ENCODE measurements at places on chromosomes 1 and 21. TPM values are rescaled to one million over a fixed set of nuclear protein-coding genes. Genes with fewer than 3 reads are reported as not detected.
A peak's percentile ranks its signal among the peaks of the same experiment; 100 is the strongest.

GRCh38 chr1:201226859-201227488 is 36.4 kb downstream of the IGFN1 start:
- DNase-seq: no peak

OR2T2 gene
- not detected for polyA plus RNA-seq

DNA sequence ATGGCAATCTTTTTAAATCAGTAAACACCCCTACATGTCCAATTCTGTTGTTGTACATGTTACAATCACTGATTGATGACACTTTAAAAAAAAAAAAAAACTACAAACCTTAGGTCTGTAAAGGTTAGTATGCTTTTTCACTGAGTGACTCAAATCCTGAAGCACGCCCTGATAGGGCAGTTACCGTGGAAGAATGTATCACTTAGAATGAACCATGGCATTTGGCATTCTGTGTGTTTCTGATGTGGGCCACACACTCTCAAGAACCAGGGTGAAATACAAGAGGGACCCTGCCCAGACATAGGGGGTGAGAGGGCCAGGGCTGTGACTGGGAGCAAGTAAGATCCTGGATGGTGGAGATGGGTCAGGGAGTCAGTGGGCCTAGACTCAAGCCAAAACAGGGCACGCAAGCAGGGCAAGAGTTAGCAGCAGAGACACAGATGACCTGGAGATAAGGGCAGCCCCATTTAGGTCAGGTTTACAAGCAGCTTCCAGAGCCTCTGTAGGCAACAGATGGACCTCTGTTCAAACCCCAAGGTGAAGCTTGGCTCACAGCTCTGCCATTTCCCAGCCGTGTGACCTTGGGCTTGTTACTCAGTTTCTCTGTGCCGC is 47.6 kb upstream of the DMRTB1 start:
- DNase-seq: no peak

- no peak for DNase-seq
Observed at GRCh38 chr1:43564551-43565348, 34.1 kb downstream of the PTPRF start.

GRCh38 chr1:87226341-87226760 is 102.3 kb upstream of the LMO4 start:
- DNase-seq: peak; percentile 62

RSPO1 gene
- polyA plus RNA-seq: 4.1 TPM

DNA sequence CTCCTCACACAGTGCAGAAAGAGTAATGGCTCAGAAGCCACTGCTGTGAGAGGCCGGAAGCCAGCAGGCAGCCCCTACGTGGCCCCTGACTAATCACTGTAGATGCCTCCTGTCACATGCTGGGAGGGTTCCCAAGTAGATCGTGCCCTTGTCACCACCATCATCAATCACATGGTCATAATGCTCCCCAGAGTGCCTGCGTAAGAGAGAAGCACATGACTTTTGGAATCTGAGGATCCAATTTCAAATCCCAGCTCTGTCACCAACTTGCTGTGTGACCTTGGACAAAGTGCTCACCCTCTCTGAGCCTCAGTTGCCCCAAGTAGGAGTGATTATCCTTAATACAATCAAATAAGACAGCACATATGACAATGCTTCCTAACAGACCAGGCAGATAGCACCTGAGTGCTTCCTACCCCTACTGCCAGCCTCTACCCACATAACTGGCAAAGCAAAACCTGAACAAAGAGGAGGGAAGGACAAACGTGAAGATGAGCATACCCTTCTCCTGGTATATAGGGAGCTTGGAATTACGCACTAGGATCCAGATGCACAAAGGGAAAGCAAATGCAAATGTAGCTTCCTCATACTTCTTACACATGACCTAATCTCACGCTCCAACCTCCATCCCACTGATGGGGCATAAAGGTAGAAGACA is 65.7 kb downstream of the SDC3 start:
- peak; percentile 63 for DNase-seq

FAM72B gene
- polyA plus RNA-seq: 6.1 TPM

AKNAD1 gene
- not detected for polyA plus RNA-seq

HCRTR1 gene
- 0.38 TPM for polyA plus RNA-seq

DNA sequence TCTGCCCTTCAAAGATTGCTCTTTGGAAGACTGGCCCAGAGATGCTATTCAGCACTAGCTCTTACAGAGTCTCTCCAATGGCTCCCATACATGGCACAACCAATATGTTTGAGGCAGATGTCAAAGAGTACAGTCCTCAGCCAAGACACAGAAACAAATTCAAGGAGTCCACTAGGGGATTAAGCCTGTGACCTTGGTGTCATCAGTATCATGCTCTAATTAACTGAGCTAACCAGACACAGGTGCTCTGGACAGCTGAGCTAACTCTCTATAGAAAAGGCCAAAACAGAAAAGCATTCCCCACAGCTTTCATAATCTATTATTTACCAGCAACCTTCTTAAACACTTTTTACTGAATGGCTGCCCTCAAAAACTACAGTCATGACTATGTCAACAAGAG is 666.0 kb upstream of the PLXNA2 start:
- DNase-seq: no peak

DNA sequence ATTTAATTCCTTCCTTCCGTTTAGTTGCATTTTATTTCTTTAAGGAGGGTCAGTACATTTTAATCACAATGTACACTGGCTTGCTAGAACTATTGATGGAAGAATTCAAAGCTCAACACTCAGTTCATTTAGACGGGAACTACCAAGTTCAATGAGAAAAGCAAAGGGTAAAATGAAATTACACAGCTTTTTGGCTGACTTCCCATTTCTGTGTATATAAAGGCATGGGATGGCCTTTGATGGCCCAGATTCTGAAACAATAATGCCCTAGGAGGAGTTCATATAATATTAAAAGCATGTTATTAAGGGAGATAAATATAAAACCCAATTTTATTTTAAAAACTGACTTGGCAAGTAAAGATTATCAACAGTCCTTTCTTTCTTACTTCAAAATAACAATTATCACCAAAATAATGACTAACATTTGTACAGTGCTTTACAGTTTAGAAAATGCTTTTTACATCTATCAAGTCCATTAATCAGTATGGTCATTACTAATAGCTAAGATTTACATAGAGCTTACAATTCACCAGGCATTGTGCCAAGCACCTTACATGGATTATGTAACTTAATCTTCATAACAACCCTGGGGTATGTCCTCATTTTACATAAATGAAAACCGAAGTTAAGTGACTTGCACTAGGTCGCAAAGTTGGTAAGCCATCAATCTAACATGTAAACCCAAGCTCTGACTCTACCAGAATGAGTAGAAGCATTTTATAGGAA is 402.4 kb downstream of the OMA1 start:
- DNase-seq: no peak
